ENCODE measurements at places on chromosomes 11 and 22.

- no peak for DNase-seq
These were observed 846 bp upstream of the OAF start for GRCh38 chr11:120209746-120210625.

DNA sequence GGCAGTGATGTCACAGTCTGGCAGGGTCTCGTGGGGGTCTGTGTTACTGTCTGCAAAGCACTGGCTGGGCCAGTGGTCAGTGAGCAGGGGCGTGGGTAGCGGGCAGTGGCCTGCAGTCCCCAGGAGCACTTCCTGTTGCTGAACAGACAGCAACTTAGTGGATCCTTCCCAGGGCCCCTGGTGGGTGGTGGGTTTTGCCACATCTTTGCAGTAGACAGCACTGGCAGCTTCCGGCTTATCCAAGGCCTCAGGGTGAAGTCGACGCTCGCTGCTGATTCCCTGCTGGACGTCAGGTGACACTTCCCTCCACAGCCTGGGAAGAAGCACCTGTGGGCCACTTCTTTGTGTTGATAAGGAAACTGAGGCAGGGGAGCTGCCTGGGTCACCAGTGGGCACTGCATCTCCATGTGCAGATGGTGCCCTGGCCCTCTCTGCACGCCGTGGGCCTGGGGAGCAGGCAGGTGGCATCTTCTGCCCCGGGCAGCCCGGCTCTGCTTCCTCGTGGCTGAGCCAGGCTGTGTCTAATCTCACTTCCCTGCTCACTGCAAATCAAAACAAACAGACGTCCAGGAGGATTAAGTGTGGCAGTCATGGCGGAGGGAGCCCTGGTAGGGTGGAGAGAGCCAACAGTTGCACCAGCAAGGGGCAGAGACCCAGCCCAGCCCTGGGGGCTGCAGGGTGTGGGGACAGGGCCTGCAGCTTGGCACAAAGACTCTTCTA is 79.8 kb downstream of the KCNQ1 start:
- DNase-seq, result no peak

DNA sequence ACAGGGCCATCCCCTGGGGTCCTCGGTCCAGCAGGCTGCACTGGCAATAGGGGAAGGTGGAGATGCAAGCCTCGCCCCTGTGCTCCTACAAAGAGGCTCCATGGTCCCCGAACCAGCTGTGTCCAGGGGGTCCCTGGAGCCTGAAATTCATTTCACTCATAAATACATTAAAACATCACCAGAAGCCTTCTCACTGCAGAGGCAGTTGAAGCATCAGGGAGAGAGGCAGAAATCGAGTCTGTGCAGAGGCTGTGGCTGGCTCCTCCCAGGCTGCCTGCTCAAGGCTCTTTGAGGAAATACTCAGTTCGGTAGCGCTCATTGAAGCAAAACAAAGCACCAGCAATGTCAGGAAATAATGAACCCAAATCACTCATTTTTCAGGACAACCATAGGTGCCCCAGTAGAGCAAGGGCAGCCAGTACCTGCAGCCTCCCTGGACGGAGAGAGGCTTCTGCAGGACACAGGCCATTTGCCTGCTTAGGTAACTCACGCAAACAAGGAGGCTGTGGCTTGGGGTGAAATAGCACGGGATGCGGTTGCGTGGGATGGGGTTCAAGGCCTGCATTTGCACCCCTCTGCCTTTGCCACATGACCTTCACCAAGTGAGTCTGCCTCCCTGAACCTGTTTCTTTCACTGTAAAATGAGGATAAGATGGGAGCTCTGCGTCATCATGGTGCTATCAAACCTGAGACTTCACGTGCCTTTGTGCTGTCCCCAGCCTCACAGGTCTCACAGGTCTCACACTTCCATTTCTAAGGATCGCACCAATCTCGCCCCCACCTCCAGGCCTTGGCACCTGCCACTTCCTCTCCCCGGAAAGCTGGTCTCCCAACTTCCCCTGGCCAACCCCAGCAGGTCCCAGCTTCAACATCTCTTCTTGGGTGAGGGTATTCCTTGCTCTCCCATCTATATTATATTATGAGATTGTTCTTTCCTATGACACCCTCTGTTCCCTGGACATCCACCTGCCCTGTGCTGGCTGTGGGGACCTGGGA is 84.3 kb upstream of the SHISAL1 start:
- no peak for DNase-seq

- DNase-seq, result no peak
These were observed 11.2 kb downstream of the KCNQ1OT1 start for GRCh38 chr11:2688381-2689231.

GRCh38 chr11:45590743-45591142 is 74.7 kb downstream of the CHST1 start:
- DNase-seq, result no peak

DNA sequence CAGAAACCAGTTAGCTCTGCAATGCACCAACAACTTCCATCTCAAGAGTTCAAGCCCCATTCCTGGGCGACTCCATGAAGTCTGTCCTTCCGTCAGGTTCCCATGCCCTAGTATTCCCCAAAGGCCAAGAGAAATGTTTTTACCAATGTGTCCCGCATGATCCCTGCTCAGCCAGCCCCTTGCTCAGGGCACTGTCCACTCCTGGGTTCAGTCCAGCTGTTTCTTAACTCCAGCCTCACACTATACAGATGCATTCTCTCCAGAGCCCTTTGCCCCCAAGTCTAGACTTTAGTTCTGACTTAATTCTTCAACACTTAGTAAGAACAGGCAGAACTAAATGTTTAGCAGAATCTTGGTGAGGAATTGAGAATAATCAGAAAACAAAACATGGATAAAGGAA is 497.5 kb downstream of the SOX6 start:
- DNase-seq, result no peak

DNA sequence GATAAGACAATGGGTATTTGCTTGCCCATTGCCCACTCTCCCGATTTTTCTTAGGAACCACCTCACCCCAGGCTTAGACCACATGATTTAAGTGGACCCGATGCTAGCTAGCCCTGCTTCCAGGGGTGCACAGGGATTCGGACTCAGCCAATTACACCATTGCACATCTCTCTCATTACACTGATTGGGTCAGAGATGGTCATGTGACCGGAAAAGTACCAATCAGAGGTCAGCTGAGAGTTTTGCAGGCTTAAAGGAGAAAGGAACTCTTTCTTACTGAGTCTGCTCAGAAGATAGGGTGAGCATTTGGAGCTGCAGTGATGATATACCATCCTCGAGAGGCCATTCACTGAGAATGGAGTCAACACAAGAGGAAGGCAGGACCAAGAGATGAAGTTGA is 12.2 kb upstream of the ANKK1 start:
- DNase-seq, result no peak

Data from stimulated activated naive B cell treated with anti-CD40 and anti-IgM and Interleukin-4, amounts not matched to agents 10 μg/mL and 1 μg/mL and 100 μg/mL, for 72 hours (primary cell).